MCF 10A (cell line): ENCODE measurements at places on chromosomes 1 and 21. TPM values are rescaled to one million over a fixed set of nuclear protein-coding genes. Genes with fewer than 3 reads are reported as not detected.

The IL22RA1 gene
- total RNA-seq = not detected in 2 replicates

DNA sequence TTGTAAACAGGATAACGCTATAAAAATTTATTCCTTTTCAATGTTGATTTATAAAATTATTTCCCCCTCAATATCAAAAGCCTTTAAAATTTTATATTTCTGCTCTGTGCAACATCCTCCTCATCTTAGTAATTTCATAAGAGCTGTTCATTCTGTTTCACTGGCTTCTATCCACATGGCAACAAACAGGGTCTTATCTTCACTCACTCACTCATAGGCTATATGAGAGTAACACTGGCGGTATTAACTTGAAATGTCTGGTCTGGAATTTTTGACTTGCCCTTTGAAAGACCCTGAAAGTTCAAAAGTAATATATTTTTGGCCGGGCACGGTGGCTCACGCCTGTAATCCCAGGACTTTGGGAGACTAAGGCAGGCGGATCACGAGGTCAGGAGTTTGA, 77.4 kb upstream of the KRTAP11-1 start:
- DNase-seq = no peak

The ARTN gene
- total RNA-seq = 1.9 TPM in 2 replicates

The TAS1R3 gene
- 0.17 TPM in 1 of 2 replicates, not detected in the other for total RNA-seq

- no peak for DNase-seq
These were observed 571 bp downstream of the WDR3 start for GRCh38 chr1:117930173-117930447.

DNA sequence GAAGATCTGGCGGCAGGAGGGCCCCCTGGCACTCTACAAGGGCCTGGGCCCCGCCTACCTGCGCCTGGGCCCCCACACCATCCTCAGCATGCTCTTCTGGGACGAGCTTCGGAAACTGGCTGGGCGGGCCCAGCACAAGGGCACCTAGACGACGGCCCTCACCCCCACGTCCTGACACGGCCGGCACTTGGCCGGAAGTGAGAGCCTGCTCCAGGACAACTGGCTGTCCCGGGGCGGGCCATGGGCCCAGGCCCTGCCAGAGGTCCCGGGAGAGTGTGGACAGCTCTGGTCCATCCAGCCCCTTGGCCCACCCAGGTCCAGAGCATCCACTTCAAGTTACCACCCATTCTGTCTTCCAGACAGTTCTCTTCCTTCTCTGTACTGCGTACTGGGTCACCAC, 3.0 kb upstream of the TMEM82 start:
- no peak for DNase-seq

The CCDC30 gene
- 2.2 and 3.2 TPM in 2 replicates for total RNA-seq

- peak; percentile 31 for DNase-seq
These were observed 28.6 kb downstream of the CAMSAP2 start for GRCh38 chr1:200767321-200767720.

DNA sequence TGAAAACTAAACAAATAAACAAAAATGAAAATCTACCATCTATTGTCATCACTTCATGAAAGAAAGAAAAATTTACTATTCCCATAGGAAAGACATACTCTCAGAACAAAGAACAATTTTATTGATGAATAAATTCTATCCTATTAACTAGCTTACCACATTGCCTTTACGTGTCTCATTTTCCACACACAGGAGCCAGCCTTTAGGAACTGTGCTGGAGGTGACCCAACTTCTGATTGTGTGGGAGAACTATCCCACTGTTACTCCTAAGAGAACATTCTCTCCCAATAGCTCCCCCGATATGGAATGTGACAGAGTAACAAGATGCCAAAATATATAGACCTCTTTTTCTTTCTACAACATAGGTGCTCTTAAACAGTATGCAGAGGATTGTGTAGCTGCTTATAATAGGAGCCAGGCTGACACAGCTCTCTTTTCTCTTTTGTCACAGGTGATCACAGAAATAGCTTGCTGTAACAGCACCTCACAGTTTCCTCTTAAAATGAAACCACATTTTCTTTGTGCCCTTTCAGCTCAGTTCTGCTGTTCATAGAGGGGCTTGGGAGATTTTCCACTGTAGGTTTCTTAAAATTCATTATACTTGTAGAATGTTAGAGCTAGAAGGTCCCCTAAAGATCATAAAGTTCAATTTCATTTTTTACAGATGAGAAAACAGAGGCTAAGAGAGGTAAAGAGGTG, 35.5 kb downstream of the C21orf91 start:
- DNase-seq = no peak

The ITLN2 gene
- 0.27 TPM in 1 of 2 replicates, not detected in the other for total RNA-seq

DNA sequence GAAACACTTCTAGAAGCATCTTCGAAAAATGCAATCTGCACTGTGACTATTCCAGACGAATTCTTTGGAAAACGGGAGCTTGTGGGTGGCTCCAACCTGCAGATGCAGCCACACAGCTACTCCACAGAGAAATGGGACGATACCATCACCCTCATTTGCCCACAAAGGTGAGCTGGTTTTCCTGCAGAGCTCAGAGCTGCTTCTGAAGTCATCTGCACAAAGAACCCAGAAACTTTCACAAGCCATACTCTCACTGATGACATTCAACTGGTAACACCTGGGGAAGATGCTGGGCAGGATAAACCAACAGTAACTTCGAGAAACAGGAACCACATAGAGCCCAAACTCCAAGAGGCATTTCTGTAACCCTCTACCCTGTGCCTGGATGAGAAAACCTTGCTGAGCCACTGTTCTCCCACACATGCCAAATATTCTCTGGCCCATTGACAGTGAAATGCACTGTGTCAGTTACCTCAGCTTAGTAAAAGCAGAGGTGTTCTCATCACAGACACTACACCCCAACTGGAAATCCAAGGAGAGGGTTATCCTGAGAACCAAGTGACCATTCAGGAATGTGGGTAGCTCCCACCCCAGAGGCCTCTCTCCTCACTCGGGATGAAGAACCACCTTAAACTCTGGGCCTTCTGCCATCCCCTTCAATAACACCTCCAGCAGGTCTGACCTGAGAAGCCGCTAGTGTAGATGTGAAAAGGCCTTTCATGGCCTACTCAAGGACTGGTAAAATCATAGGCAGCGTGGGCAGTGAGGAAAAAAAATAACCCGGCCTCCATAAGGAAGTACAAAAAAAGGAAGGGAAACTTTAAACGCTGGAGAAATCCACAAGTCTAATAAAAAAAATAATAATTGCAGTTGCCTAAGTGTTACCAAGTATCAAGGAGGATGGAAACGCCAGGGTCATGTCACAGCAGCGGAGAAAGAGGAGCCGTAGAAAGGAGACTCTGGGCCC, 56.7 kb downstream of the HSF2BP start:
- no peak for DNase-seq

The PTGER3 gene
- total RNA-seq = not detected in 2 replicates

DNA sequence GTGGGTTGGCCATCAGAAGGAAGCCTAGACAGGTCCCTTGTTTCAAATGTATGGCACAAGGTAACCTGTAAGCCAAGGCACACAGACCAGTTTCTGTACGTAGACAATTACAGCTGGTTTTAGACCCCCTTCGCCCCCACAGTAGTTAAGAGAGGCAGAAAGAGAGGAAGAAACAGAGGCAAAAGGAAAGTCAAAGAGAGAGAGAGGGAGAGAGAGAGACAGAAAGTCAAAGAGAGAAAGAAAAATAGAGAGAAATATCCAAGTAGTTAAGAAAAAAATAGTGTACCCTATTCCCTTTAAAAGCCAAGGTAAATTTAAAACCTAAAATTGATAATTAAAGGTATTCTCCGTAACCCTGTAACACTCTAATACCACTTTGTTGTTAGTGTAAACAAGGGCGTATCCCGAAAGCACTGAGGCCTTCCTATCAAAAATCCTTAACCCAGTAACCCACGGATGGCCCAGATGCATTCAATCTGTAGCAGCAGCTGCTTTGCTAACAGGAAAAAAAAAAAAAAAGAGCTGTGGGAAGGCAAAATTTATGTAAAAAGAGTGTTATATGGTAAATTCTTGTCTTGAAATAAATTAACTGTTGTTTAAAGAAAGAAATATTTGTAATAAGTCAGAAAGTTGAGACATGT, 49.4 kb downstream of the ADCY10 start:
- no peak for DNase-seq

DNA sequence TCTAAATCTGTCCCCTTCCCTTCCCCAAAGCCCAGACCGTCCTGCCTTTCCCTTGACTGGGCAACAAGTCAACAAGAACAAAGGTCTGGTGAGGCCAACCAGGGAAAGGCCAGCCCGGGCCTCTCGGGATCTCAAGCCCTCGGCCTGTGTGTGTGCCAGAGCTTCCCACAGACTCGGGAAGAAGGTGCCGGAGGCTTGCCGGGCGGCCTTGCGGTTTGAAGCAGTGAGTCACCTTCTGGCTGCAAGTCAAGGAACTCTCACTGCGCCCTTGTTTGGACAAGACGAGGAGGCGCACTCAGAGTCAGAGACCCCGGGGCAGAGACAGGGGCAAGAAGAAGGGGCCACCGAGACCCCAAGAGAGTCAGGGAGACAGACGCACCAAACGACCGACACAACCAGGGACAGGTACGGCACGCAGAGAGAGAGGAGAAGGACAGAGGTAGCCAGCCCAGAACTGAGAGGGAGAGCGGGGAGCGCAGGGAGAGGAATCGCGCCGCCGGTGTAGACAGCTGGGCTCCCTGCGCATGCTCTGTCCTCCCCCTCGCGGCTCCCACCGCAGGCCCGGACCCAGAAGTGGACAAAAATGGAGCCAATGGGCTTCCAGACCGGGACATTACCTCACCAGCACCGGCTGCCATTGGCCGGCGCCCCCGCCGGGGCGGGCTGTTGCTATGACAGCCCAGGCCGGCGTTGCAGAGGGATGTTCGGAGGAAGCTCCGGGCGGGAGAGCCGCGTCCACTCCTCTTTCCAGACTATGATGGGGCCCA, 66.6 kb upstream of the LAPTM5 start:
- peak; percentile 99 for DNase-seq

The UMODL1 gene
- total RNA-seq = not detected in 2 replicates

- no peak for DNase-seq
These were observed 431.3 kb downstream of the MRPL39 start for GRCh38 chr21:25175938-25176337.

The HSD3B2 gene
- not detected in 2 replicates for total RNA-seq

GRCh38 chr1:194975913-194976312, 1632.3 kb downstream of the KCNT2 start:
- DNase-seq = peak; percentile 78

DNA sequence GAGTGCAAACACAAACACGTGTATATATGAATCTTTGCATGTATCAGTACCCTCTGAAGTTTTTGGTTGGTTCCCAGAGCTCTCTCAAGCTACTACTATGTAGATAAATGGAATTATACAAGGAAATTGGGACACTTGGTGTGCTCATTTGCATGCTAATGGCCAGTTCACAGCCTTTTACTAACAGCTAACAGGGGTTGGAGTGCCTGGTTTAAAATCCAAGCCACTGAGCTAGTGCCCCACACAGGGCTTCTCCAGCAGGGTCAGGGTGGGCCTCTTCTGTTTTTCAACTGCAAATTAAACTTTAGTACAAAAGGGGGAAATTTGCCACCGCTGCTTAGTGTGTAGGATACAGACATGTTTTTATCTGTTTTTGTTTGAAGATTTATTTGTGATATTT, 121.0 kb downstream of the ATP5PO start:
- DNase-seq = no peak

The IRF6 gene
- 87.8 and 106 TPM in 2 replicates for total RNA-seq

The HSF2BP gene
- 5.3 and 6.8 TPM in 2 replicates for total RNA-seq

The ATP6V1G3 gene
- total RNA-seq = not detected in 2 replicates

- no peak for DNase-seq
These were observed 120.3 kb downstream of the ZBTB18 start for GRCh38 chr1:244171241-244171985.

The KIFAP3 gene
- total RNA-seq = 29.2 and 41.1 TPM in 2 replicates

DNA sequence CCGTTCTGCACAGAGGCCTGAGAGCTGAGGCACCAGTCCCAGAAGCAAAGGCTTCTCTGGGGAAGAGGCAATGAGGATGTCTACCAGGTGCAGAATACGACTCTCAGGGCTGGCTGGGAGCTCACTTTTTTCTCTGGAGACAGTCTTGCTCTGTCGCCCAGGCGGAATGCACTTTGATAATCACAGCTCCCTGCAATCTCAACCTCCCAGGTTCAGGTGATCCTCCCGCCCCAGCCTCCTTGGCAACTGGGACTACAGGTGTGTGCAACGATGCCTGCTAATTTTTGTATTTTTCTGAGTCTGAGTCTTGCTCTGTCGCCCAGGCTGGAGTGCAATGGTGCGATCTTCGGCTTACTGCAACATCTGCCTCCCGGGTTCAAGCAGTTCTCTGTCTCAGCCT, 17.6 kb downstream of the NADK start:
- no peak for DNase-seq

DNA sequence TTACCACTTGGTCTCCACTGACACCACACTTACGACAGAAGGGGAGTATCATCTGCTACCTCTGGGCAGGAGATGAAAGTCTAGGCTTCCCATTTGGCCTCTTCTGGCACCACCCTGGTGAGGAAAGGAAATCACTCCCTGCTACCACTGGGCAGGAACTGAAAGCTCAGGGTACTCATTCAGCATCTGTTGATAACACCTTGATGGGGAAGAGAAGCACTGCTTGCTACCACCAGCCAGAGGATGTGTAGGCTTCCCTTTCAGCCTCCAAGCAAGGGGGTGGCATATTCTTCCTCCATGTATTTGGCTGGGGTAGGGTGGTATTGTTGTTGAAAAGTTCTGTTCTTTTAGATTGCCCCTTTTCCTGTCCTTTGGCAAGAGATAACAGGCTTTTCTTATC, 115.0 kb downstream of the ACBD6 start:
- DNase-seq = no peak

GRCh38 chr1:214970016-214970415, 112.5 kb upstream of the KCNK2 start:
- no peak for DNase-seq

DNA sequence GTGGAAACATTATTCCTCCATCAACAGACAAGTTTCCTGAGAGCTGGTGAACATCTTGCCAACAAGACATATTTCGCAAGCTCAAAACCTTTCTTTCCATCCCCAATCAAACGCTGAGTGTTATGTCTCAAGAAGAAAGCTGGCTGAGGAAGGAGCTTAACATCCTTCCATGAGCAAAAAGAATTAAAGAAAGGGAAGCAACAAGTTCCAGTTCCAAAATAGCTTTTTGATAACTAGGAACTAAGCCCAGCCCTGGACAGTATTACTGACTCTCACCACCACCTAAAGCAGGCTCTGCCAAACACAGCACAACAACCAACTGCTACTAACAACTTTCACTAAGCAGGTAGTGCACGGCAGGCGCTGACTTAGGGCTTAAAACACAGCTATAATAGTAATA, 50.2 kb downstream of the CAPZB start:
- peak; percentile 73 for DNase-seq

- DNase-seq = peak; percentile 69
These were observed 1.4 kb upstream of the SOD1 start for GRCh38 chr21:31658053-31658452.
